LNCaP clone FGC (cell line): ENCODE measurements at places on chromosomes 11 and 22.

DNA sequence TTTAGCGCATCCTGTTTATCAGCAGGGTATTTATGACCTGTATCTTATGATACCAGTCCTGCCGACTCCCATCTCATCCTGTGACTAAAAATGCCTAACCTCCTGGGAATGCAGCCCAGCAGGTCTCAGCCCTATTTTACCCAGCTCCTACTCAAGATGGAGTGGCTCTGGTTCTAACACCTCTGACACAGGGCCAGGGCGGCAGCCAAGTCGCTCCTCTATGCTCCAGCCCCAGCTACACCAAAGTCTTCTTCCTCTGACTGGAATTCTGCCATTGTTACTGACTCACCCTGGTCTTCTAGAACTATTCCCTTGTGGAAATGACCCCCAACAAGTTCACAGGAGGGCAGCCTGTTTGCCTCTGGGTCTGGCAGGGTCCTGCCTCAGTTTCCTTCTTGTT is 7.9 kb upstream of the C1QTNF6 start:
- DNase-seq, result no peak

- DNase-seq, result no peak
Measured at GRCh38 chr22:49807780-49808708, 19.6 kb downstream of the BRD1 start.

DNA sequence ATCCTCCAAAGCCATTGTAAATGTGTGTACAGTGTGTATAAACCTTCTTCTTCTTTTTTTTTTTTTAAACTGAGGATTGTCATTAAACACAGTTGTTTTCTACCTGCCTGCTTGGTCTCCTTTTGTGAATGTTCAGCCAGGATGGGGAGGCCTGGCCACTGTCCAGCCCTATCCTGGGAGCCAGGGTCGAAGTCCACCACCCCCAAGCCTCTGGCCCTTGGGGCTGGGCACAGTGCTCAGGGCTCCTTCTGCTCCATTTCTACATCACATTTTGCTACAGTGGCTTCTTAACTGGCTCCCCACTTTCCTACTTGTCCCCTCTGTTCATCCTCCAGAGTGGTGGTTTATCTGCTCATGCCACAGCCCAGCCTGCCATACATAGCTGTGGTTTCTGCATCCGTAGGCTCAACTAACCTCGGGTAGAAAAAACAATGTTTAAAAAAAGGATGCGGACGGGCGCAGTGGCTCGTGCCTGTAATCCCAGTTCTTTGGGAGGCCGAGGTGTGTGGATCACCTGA is 2.5 kb upstream of the SMARCB1 start:
- DNase-seq, result no peak

- no peak for DNase-seq
Measured at GRCh38 chr22:34294986-34295385, 374.7 kb upstream of the LARGE1 start.

DNA sequence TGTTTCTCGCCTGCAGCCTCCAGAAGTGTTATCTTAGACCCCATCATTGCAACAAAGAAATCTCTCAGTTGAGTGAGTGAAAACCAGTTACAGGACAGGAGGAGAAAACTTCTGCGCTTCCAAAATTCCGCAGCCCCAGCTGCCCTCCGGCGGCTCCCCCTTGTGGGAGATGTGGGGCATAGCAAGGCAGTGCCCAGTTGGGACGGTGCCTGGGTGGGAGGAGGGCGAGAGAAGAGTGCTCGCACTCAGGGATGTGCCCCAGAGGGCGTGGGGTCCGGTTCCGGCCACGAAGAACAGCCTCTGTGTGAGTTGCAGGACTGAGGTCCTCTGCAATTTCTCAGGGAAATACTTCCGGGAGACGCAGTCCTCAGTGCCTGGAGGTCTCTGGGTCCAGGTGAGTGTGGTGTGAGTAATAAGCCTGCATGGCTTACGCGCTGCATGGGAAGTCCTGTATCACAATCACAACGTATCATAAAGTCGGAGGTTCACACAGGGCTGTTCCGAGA is 87.0 kb upstream of the BLID start:
- DNase-seq, result no peak

- DNase-seq, result no peak
Measured at GRCh38 chr22:46129390-46130041, 20.8 kb upstream of the PPARA start.

GRCh38 chr11:111641339-111642015 is 39.2 kb downstream of the SIK2 start:
- no peak for DNase-seq

DNA sequence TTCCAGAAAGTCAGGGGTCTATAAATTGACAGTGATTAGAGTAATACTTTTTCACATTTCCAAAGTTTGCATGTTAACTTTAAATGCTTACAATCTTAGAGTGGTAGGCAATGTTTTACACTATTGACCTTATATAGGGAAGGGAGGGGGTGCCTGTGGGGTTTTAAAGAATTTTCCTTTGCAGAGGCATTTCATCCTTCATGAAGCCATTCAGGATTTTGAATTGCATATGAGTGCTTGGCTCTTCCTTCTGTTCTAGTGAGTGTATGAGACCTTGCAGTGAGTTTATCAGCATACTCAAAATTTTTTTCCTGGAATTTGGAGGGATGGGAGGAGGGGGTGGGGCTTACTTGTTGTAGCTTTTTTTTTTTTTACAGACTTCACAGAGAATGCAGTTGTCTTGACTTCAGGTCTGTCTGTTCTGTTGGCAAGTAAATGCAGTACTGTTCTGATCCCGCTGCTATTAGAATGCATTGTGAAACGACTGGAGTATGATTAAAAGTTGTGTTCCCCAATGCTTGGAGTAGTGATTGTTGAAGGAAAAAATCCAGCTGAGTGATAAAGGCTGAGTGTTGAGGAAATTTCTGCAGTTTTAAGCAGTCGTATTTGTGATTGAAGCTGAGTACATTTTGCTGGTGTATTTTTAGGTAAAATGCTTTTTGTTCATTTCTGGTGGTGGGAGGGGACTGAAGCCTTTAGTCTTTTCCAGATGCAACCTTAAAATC is 5.3 kb downstream of the MALAT1 start:
- no peak for DNase-seq
